ENCODE measurements at places on chromosomes 12 and 14.

DNA sequence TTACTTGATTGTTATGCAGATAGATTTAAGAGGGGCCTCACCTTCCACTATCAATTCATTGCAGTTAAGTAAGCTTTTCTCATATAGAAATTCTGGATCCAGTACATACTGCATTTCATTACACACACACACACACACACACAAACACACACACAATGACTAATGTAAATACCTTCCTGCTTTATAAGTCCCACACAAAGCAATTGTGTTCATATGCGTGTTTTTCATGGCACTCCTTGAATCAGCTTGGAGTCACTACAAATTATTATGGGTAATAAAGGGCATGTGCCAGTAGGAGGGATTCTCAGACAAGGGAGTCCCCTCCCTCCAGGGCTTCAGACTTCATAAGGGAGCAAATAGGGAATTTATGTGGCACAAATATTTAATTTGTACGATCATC lies 4.5 kb downstream of the MIPOL1 start:
- no peak for DNase-seq

DNA sequence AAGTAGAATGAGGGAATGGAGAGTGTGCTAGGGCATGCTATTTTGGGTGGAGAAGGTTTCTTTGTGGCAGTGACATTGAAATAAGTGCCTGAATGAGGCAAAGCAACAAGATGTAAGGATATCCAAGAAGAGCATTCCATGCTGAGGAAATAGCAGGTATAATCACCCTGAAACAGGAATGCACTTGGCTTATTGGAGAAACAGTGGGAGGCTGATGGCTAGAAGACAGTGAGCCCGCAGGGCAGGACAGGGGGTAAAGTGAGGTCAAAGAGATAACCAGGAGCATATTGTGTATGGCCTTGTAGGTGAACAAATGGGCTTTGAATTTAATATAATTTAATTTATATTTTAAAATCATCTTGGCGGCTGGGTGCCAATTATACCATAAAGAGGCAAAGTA lies 877.0 kb downstream of the DIO2 start:
- DNase-seq, result no peak

DNA sequence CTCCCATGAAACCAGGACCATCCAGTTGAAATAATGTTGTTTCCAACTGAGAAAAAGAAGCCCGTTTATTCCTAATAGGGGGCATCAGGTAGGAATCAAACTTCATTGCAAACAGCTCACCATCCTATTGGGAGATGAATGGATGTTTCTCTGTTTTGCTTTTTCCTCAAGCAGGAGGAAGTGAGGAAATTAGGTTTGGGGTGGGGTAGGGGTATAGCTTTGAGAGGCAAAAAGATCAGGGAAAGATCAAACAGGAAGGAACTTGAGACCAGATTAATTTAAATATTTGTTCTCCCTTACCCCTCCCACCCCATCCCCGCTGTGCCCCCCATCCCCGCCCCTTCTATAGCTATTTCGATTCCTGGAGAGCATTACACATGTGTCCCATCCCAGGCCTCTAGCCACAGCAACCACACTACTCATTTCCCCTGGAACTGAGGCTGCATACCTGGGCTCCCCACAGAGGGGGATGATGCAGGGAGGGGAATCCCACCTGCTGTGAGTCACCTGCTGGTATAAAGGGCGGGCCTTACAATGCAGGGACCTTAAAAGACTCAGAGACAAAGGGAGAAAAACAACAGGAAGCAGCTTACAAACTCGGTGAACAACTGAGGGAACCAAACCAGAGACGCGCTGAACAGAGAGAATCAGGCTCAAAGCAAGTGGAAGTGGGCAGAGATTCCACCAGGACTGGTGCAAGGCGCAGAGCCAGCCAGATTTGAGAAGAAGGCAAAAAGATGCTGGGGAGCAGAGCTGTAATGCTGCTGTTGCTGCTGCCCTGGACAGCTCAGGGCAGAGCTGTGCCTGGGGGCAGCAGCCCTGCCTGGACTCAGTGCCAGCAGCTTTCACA lies at the start of gene IL23A:
IL23A (plus strand) TSS at position 577 of the 850 bp plus-strand sequence; CDS start at position 738, 161 bp downstream.
- no peak for DNase-seq

GRCh38 chr12:22474970-22475720 lies 69.2 kb downstream of the C2CD5 start:
- no peak for DNase-seq

DNA sequence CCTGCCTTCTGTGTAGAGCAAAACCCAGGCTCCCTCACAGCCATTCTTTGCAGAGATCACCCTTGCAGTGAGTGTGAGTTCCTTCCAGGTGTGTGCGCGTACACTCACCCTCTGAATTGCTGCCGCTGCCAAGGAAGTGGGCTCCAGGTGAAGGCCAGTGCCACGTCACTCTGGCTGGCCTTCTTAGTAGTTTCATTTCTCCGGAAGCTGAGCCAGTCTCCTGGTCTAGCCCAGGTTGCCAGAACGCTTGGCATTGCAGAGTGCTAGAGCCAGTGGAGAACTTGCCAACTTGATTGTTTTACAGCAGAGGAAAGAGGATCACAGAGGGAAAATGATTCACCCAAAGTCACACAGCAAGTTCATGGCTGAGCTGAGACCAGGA lies 11.0 kb downstream of the CBLN3 start:
- DNase-seq, result no peak

Data from Panc1 (cell line).